SK-MEL-5 (cell line): ENCODE measurements at places on chromosomes 1 and 21. TPM values are rescaled to one million over a fixed set of nuclear protein-coding genes. Genes with fewer than 3 reads are reported as not detected.

Gene TAF5L
- total RNA-seq, result 21.5 TPM in 2 replicates

Gene DENND1B
- 4.8 and 6.5 TPM in 2 replicates for total RNA-seq

Gene MFSD2A
- 3.1 and 3.9 TPM in 2 replicates for total RNA-seq

Gene CD1E
- not detected in 2 replicates for total RNA-seq

Gene UBR4
- total RNA-seq, result 52.6 and 73.9 TPM in 2 replicates

Gene DOCK7
- 87.2 and 109 TPM in 2 replicates for total RNA-seq

- no peak for DNase-seq
Measured at GRCh38 chr1:246579818-246580217, 13.6 kb downstream of the CNST start.

GRCh38 chr1:115714572-115715141 lies 53.9 kb downstream of the CASQ2 start:
- no peak for DNase-seq

DNA sequence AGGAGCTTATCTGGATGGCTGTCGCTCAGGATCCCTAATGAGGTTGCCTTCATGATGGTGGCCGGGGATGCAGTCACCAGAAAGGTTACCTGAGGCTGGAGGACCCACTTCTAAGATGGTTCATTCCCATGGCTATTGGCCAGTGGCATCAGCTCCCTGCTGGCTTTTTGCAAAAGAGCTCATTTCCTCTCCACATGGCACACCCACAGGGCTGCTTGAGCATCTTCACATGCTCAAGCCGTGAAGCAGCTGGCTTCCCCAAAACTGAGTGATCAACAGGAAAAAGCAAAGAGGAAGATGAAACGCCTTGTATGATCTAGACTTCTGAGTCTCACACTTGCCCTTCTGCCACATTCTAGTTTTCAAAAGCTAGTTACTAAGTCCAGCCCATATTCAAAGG lies 124.6 kb upstream of the CXADR start:
- DNase-seq, result no peak

DNA sequence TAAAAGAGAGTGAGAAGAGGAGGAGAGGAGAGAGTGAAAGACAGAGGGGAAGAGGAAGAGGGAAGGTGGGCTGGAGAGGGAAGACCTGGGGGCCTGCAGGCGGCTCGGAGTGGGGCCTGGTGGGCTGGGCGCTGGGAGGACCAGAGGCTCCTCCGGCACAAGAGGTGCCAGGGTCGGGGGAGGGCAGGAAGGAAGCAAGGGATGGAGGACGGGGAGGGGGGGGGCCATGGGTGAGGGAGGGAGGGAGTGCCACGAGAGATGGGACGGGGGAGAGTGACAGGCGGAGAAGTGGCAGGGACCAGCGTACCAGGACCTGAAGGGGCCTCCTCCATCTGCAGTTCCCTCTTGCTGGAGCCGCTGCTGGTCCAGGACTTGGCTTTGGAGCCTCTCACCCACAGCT lies 87.7 kb downstream of the CASZ1 start:
- DNase-seq, result no peak

- DNase-seq, result no peak
Measured at GRCh38 chr21:26570203-26570602, 2.9 kb downstream of the CYYR1 start.

DNA sequence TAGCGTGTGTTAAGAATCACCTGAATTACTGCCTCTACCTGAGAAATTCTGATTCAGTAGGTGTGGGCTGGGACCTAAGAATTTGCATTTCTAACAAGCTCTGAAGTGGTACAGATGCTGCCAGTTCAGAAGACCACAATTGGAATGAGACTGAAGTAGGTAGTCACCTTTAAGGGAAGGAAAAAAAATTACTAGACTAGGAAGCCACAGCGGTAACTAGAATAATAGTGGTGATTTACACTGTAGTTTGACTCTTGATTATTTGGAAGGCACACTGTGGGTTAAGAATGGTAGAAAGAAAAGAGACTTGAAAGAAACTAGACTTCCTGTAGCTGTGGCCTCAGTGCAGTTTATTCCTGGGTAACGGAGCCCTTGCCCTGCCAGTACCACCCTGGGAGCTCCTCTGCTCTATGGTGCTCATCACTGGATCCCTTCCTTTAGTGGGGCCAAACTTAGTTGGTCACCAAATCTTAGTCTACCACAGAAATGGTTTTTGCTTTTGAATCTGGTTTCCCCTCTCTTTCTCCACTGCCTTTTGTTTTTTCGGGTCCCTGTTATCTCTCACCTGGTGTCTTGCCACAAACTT lies 43.6 kb downstream of the ARID1A start:
- no peak for DNase-seq

- no peak for DNase-seq
Measured at GRCh38 chr1:4169991-4170390, 269.9 kb upstream of the C1orf174 start.

GRCh38 chr1:225750875-225751824 lies 26.5 kb upstream of the SRP9 start:
- no peak for DNase-seq

DNA sequence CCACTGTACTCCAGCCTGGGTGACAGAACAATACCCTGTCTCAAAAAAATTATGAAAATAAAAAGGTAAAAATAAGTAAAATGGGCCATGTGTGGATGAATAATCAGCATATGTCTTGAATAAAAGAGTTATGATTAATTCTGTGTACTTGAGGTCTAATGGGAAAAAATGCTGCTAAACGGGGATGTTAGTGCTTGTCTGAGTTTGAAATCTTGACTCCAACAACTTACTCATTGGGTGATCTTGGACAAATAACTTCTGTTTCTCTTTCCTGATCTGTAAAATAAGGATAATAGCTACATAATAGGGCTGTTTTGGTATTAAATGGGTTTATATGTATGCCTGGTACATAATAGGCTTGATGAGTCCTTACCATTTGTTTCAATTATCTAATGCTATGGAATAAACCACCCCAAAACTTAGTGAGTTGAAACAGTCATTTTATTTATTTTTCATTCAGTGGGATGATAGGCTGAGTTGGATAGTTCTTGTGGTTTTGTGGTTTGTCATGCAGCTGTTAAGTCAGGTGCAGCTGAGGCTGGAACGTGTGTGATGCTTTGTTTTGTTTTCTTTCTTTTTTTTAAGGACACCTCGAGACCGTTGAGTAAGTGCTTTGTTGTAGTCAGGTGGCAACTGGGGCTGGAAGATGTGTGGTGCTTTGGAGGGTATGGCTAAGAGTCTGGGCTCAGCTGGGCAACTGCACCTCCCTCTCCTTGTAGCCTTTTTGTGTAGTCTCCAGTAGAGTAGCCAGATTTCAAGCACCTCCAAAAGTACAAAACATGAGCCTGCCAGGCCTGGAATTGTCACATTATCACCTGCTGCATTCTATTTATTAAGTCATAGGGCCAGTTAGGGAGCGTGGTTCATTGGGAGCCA lies 4.9 kb downstream of the MDM4 start:
- peak; percentile 48 for DNase-seq

GRCh38 chr1:108316545-108316944 lies 72.7 kb upstream of the NBPF4 start:
- peak; percentile 48 for DNase-seq

DNA sequence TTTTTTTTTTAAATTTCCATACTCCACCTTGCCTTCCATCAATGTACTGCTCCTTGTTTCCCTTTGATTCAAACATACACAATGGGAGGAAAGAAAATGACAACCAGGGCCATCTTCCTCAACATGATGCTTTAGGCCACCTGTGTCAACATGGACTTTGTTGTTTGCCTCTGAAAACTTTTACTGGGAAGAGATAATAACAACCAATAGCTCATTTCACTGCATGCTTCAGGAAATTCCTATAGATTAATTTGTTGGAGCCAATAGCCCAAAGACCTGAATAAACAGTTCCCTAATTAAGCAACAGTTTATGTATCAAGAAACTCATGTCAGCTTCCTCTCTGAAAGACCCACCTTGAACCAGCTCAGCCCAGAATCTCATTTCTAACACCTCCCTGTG lies 3.2 kb downstream of the KRTAP15-1 start:
- no peak for DNase-seq

GRCh38 chr1:155008015-155008941 lies 5.7 kb downstream of the ZBTB7B start:
- DNase-seq, result no peak

GRCh38 chr1:20184997-20185833 lies 681 bp upstream of the UBXN10 start:
- DNase-seq, result no peak

DNA sequence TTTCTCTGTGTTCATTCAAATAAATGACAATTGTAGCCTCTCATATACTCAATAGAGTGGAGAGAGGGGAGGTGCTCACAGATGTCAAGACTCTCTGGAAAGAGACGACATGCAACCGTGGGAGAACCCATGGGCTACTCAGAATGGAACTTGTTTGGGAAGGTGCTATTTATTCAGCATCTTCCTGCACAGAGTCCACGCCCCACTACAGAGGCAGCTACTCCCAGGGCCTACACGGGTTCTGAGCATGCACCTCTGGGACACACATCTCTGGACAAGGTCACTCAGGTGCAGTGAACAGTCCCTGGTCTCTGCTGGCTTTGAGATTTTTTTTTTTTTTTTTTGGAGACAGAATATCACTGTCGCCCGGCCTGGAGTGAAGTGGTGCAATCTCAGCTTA lies 64.1 kb downstream of the NID1 start:
- DNase-seq, result no peak

DNA sequence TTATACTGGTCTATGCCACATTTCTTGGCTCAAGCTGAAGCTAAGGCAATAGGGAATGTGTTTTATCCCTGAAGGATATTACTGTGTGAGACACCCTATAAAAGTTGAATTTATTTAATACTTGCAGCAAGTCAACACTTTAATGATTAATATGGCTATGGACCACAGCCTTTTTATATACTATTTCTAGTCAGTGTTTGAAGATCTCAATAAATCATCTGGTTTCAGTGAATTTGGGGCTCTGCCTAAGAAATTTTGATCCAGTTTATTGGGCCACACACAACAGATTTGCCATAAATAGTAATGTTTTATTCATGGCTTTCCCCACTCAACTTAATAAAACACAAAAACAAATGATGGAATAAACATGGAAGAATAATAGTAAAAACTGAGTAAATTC lies 698.3 kb downstream of the ADGRL2 start:
- DNase-seq, result no peak

GRCh38 chr21:33373451-33373850 lies 29.8 kb upstream of the IFNGR2 start:
- no peak for DNase-seq

GRCh38 chr1:210741564-210741963 lies 392.4 kb downstream of the KCNH1 start:
- no peak for DNase-seq

DNA sequence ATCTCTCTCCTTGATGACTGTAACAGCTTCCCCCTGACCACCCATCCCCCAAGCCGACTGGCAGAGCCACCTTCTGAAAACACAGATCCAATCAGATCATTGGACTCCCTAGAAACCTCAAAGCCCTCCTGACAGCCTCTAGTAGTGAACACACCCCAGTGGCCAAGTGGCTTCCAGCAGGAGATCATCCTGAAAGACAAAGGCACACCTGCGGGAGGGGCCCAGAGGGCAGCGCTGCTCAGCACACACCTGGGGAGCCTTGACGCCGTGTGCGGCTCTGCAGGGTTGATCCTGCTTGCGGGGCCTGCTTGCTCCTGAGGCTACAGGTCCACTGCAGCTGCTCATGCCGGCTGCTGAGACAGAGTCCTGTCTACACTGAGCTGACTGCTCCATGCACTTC lies 41.5 kb downstream of the SLC66A1 start:
- DNase-seq, result no peak

DNA sequence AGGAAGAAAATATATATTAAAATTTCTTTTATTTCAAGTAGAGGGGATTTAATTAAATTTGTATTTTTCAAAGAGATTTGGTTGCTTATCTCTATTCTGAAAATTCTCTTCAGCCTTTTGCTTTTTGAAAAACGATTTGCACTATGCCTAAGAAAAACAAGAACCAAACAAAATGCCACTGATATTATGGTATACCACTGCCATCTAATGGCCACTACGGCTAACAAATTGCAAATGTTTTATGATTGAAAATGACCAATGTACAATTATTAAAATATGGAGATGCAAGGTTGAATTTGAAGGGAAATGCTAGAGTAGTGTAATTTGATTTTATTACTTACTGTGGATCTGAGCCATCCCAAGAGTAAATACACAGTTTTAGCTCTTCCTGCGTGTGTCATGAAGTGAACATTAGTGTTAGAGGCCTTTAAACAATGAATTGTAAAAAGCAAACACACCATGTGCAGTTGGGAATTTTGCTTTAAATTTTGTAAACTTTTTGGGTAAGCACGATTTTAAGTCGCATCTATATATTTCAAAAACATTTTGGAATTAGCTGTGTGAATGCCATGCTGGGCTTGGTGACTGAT lies 137.4 kb upstream of the USP25 start:
- DNase-seq, result peak; percentile 46

GRCh38 chr1:208369045-208369444 lies 124.9 kb upstream of the PLXNA2 start:
- DNase-seq, result no peak

DNA sequence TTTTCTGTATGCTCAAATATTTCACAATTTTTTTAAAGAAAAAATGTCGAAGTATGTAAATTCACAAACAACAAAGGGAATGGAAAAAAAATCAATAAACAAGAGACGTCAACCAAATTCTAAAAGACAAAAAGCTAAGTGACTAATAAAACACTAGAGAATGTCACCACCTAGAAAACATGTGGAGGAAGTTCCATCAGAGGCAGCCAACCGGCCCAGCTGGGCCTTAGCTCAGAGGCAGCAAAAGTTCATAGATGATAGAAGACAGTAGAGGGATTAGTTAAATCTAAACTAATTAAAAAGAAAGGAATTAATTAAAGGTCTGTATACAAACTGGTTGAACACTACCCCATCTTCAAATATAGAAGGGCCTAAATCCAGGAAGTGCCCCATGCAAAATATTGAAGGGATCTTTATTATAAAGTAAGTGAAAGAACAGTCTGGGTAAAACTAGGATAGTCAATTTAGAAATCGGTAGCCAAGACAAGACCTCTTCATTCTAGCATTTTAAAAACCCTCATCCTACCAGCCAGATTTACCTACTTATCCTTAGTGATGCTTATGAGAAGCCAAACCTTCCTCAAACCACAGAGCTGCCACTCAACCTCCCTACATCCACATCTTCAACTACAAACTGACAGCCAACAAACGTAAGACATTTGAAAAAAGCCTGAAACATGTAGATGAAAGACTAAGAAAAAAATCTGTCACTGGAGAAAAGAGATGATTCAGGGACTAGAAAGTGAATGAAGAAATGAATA lies 23.7 kb downstream of the MRPL39 start:
- no peak for DNase-seq

DNA sequence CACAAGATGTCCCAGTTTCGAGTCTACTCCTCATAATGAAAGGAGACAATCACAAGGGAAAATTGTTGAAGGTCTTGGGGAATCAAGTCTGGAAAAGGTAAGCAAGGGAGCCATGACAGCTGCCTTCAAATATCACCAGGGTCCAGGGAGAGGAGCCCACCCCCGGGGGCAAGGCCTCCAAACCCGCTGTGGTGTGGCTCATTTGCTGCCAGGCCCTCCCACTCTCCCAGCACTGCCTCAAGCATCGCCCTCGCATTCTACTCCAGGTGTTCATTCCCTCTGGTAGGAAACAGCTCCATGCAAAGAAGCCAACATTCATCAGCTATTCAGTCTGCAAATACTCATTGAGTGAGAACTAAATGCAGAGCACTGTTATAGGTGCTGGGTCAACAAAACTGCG lies 8.6 kb downstream of the S100A9 start:
- DNase-seq, result no peak
